ENCODE measurements at places on chromosomes 3 and 15. TPM values are rescaled to one million over a fixed set of nuclear protein-coding genes. Genes with fewer than 3 reads are reported as not detected.

The HDC gene
- total RNA-seq = not detected

The OIP5 gene
- 22.3 TPM for total RNA-seq

The CSPG5 gene
- 0.08 TPM for total RNA-seq

The TPM1 gene
- total RNA-seq = 114 TPM

Measured in hair follicular keratinocyte (primary cell).